ENCODE measurements at places on chromosomes 11 and 22.
A peak's percentile ranks its signal among the peaks of the same experiment; 100 is the strongest.

DNA sequence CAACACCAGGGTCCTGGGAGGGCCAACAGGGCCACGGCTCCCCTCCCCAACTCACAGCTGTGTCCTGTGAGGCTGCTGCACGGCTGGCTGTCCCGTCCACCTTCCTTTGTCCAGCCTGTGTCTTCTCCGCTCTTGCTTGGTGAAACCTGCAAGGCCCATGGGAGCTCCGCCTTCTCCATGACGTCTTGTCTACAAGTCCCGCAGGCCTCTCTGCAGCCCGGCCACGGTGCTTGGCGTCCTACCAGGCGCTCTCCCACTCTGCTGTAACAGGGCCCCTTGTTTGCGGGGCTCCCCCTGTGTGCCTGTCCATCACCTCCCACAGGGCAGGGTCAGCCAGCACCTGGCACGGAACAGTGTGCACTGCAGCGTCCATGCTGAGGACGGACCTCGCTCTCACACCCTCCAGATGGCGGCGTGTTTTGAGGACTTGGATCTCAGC is 866.8 kb downstream of the TBC1D22A start:
- DNase-seq: no peak

DNA sequence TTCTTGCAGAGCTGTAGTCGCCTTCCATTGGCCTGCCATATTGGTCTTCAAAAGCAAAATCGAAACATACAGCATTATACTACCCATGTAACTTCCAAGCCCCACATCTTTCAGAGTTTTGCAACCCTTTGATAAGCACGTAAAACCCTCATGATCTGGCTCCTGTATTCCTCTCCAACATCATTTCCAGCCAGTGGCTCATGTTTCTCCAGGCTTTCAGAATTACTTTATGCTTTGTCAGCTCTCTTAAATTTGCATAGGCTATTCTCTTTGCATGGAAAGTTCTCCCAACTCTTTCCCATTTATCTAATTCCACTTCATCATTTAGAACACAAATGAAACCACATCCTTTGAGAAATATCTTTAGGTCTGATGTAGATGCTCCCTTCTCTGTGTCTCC is 67.8 kb upstream of the DDI1 start:
- DNase-seq: no peak

DNA sequence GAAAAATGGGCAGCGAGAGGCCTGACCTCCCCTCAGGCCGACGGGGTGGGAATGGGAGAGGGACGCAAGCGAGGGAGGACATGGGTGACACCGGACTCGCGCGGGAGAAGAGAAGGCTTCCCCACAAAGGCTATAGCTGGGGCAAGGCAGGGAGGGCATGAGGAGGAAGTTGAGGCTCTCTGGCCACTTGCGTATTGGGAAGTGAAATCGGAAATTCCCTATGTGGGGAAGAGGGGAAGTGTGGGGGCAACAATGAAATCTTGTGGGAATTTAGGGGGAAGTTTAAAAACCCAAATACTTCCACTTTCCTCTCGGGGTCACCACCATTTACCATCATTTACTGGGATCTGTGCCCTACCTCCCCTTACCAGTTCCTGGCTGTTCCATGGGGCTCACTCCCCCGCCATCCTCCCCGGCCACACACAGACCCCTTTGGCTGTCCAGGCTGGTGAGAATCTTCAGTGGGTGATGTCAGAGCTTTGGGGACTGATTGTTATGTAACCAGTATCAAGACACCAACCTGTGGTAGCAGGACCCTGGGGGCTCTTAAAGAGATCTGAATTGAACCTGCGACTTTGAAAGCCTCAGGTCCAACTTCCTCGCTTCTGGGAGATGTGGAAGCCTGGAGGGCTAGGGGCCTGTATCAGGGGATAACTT is 951 bp upstream of the EHD1 start:
- no peak for DNase-seq

GRCh38 chr11:28581286-28582242 is 473.4 kb downstream of the METTL15 start:
- no peak for DNase-seq

DNA sequence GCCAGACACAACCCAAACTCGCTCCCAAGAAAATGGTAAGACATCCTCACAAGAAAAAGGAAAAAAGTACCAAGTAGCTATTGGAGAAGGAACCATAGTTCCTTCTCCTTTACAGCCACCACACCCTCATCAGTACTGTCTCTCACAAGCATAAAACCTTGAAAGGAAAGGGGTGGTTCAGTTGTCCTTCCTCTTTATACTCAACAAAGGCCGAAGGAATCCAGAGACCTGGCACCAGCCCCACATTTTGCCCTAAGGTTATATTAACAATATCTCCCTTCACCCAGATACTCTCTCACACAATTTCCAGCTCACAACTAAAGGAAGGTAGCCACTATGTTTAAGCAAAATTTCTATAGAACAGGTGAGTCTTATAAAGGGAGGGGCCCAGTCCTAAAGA is 8.5 kb downstream of the FHIP1B start:
- no peak for DNase-seq

DNA sequence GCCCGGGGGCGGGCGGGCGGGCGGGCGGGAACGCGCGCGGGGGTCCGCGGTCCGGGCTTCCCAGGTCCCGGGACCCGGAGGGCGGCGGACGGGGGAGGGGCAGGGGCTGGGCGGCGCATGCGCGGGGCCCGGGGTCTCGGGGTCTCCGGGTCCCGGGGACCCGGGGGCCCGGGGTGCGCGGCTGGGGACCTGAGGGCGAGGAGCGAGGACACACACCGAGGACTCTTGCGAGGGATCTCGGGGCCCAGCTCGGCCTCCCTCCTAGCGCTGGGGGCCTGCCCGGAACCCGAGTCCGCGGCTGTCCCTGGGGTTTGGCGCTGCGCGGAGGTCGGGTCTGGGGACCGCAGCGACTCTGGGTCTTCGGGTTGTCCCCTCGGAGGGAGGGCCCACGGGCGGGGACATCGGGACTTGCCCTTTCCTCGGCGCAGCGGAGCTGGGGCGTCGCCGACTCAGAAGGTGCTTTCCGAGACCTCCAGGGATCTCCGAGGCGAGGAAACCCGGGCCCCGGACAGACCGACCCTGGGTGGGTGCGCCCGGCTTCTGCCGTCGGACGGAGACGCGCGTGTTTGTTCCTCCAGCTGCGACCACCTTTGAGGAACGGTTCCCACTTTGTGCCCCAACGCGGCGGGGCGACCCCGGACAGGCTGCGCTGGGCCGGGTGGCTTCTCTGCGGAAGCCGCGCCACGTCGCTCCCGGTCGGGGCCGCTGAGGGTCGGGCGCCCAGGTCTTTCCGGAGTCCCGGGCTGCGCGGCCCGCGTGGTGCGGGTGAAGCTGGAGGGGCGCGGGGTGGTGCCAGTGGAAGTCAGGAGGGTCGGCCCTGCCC is 540 bp downstream of the PPARA start:
- DNase-seq: peak; percentile 26

DNA sequence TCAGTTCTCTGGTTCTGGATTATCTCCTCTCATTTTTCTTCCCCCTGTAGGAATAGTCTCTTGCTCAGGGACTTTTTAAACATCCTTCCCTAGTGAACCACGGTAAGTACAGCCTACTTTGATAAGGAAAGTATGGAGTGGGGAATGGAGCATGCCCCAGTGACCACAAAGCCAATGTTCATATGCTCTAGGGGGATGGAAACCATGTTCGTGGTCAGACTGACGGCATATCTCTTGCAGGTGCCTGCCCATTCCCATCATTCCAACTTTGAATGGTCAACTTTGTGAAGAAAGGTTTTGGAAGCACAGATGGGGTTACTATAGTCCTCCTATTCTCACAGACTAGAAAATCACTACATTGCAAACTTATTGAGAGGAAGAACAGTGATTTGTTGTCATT is 332.5 kb upstream of the NCAM1 start:
- no peak for DNase-seq

DNA sequence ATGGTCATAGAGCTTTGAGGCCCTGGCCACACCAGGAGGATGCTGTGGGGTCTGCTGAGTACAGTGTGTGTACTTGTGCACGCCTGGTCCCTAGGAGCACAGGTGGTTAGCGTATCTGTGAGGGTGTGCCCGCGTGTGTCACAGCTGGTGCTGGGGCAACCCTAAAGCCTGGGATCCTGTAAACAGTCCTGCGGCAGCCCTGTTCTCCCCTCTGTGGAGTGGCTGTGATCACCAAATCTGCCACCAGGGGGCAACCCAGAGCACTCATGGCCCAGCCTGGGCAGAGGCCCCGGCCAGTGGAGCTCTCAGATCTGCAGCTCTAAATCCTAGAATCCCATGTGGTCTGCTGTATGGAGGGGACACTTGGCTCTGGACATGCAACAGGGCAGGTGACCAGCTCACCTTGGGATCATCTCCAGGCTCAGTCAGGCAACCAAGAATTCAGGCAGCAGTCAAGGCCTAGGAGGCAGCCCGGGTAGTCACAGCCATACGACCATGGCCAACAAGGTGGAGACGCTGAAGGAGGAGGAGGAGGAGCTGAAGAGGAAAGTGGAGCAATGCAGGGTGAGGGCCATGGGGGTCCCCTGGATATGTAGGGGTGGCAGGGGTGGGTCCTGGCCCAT is 3.9 kb downstream of the SH3BP1 start:
- DNase-seq: peak; percentile 92

DNA sequence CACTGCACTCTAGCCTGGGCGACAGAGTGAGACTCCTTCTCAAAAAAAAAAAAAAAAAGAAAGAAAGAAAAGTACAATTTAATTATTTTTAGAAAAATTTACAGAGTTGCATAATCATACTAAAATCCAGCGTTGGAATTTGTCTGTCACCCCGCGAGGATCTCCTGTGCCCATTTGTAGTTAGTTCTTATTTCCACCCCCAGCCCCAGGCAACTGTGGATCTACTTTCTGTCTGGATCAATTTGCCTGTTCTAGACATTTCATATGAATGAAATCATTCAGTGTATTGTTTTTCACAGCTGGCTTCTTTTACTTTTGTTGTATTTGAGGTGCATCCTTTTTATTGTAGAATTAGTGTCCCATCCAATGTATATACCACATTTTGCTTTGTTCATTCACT is 102.6 kb upstream of the RASSF10 start:
- DNase-seq: no peak

DNA sequence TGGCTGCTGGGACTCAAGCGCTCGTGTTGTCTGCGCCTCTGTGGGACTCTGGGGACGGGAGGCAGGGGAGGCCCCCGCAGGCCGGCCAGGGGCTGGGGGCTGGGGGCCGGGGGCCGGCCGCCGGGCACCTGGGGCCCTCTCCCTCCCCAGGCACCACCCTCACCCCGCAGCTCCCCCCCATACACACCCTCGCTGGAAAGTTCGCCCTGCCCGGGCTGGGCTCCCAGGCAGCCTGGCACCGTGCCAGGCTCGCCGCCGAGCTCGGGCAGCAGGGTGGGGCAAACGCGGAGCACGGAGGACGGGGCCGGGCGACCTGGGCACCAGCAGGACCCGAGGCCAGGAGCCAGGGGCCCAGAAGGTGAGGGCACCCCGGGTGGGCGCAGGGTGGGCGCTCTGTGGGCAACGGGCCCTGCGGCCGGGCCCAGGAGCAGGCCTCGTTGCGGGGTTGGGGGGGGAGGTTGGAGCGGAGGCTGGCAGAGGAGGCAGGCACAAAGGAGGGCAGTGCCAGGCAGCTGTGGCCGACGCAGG is 76.7 kb upstream of the WNT7B start:
- DNase-seq: no peak

- no peak for DNase-seq
Measured at GRCh38 chr22:39543095-39543494, 10.5 kb upstream of the RPS19BP1 start.

GRCh38 chr11:107834995-107835394 is 23.6 kb downstream of the SLC35F2 start:
- no peak for DNase-seq

- DNase-seq: no peak
Measured at GRCh38 chr11:40188848-40189247, 1270.6 kb downstream of the LRRC4C start.

DNA sequence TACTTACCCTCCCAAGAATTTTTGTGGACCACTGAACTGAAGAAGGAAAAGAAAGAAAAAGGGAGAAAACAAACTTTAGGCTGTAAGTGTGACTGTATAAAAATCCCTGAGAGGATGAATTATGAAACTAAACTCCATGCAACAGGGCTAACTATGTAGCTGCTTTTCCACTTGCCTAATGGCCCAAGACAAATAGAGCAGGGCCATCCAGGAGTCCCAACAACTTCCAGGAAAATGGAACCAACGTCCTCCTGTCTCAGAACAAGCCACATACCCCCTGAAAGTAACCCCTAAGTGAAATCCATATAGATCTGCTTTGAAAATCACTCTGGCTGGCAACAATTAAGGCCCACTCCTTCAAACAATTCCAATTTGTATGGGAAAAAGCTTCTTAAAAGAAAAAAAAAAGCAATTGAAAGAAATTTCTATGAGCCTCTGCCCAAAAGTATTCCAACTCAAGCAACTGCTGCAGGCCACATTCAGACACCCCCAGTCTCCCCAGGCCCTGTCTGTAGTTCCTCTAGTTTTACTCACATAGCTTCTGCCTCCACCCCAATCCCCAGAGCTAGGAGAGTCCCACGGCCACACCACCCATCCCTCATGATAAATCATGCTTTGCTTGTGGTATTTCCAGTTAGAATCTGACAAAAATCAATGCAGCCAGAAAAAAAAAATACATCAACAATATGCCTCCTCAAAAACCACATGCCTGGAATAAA is 12.7 kb downstream of the RBFOX2 start:
- no peak for DNase-seq

- DNase-seq: no peak
Measured at GRCh38 chr11:84566671-84567070, 1060.5 kb downstream of the DLG2 start.

- DNase-seq: no peak
Measured at GRCh38 chr11:87454241-87454640, 416.5 kb downstream of the TMEM135 start.

DNA sequence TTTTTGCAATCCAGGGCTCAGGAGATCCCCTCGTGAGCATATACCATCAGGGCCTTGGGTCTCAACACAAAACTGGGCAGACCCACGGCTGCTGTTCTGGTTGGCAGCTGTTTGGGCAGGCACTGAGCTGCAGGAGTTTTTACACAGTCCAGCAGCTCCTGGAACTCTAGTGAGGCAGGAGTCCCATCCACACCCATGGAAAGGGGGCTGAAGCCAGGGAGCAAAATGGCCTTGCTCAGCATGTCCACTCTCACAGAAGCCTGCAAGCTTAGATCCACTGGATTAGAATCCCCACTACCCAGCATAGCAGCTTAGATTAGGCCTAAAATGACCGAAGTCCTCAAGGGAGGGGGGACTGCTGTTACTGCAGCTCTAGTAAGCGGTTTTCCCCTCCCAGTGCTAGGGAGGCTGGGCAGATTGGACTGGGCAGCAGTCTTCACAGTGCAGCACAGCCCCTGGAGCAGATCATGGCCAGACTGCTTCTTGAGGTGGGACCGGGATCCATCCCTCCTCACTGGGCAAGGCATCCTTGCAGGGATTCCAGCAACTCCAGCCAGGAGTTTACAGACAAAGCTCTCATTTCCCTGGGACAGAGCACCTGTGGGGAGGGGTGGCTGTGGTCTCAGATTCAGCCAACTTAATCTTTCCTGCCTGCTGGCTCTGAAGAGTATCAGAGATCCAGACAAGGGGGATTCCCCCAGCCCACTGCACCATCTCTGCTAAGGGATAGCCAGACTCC is 36.4 kb upstream of the CARD16 start:
- no peak for DNase-seq
